Right renal pelvis (tissue), 4 donors: ENCODE measurements at places on chromosomes 11 and 22. TPM values are rescaled to one million over a fixed set of nuclear protein-coding genes. Genes with fewer than 3 reads are reported as not detected.

DNA sequence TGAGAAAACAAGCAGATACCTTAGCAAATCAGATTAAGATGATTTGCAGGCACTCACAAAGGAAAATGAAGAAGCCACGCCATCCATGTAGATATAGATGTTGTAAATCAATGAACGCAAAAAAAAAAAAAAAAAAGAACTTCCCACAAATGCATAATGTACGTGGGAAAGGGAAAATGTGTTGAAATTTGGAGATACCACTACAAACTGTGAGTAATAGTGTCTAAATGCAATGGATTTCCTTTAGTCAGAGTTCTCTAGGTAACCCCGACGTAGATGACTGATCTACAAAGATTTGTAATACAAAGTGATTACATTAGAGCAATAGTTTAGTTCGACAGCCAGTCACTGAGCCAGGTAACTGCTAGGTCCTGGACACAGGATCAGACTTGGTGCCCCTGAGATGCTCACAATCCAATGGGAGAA lies 783 bp upstream of the ANKRD54 start:
- no peak for DNase-seq

DNA sequence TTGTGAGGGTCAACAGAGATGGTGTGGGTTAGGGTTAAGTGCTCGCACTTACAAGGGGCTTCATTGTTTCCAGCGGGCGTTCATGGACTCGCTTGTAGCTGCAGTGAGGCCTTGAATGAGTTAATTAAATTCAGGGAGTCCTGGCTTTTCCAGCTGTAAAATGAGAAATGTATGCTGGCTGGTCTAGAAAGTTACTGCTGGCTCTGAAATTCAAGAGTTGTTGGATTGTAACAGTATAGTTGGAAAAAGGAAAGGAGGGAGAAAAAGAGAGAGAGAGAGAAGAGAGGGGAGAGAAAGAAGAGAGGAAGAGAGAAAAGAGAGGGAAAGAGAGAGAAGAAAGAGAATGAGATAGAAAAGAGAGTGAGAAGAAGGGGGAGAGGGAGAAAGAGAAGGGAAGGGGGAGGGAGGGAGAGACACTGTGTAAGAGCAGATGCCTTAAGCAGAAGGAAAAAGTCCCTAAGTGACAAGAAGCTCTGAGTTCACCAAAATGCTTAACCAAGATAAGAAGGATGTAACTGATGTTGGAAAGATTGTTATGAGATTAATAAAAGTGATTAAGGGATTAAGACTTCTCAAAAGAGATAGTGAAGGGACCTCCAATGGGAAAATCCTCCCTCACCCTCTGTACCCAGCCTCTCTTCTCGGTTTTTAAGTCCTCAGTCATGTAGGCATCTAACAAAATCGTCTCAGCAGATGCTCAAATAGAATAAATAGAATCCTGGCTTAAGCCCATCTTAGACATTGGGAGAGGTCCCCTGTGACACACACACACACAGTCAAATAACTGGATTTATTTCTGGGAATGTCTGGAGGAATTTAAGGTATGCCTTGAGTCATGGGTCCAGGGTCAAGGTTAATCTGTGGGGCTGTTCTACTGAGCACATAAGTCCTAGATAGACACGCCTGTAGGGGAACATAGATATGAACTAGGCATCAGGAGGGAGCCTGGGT lies 477.9 kb downstream of the MIAT start:
- DNase-seq = no peak

DNA sequence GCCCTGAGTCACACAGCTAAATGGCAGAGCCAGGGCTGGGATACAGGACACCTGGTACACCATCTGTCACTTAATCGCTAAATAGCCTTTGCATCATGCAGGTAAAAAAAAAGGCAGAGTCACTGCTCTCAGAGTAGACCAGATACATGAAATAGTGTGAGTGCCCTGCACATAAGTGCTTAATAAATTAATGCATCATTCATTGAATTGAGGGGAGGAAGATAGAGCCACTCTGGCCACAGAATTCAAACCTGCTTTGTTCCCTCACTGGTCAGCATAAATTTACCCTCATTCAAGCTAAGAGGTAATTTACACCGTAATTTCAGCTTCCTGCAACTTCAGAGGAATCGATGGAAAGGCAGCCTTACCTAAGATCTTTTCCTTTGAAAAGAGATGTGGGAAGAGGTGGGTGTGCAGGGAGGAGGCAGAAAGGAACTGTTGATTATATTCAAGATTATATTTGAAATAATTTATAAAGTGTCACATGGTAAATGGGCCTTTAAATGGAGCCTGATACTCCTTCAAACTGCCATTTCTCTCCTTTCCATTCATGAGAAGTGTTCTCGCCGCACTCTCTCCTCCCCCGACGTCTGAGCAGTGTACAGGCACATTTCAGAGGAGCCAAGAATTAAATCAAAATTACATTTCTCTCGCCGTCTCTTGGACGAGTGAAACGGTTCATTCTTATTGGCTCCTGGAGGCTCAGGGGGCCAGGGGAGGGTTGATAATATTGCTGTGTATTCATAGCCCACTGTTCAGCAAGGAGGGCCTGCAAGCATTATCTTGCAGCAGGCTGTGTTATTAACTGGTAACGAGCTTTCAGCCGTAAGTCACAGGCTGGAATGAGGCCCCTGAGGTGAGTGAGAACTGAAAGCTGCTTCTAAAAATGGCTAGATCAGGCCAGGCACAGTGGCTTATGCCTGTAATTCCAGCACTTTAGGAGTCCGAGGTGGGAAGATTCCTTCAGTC lies 52.2 kb upstream of the HMGXB4 start:
- DNase-seq = peak; percentile 18

DNA sequence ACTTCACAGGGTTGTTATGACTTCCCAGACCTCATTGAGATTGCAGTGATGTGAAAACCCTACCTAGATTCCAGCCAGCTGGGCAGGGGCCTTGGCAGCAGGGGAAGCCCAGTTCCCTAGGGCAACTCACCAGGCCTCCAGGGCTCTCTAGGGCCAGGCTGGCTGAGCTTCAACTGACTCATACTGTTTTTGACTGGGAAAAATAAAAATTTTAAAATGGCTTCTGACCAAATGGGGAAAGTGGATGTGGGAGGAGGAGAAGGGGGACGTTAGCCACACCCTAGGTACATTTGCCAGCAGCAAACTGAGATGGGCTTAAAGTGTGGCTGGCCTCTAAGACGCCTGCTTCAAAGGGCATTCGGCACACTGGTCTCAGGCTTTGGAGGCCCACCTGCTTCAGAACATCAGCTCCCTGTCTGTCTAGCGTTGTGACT lies 39.0 kb downstream of the BMAL1 start:
- no peak for DNase-seq

DNA sequence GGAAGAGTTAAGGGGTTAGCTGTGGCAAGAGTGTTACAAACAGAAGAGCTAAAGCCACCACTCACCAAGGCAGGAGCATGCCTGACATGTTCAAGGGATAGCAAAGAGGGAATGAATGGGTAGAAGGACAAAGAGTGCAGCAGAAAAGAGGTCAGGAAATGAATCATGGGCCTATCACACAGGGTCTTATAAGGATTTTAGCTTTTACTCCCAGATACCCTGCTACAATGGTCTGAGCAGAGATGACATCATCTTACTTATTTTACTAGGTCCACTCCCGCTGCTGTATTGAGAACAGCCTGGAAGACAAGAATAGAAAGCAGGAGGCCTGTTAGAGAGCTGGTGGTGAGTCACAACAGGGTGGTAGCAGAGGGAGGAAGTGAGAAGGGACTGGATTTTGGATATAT lies 9.8 kb downstream of the TRAF6 start:
- DNase-seq = no peak

DNA sequence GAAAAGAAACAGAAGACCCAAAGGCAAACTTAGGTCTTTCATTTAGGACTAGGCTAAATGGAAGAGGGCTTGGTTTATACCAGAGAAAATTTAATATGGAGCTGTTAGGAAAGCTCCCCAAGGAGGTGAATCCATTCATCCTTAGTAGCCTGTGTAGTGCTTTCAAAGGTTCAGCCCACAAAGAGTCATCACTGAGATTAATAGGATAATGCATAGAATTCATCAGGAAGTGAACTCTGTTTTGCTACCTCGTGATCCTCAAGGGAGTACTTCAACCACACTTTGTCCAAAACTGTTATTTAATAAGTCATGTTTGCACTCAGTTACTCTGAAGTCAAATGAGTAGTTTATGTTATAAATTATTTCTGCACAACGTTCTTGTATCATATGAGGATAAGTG lies 43.3 kb upstream of the MMP7 start:
- no peak for DNase-seq

SLC5A12 gene
- 40.0 TPM for polyA plus RNA-seq

- no peak for DNase-seq
These were observed 61.5 kb upstream of the EMID1 start for GRCh38 chr22:29143941-29144785.

GRCh38 chr22:41040483-41040882 lies 51.9 kb upstream of the EP300 start:
- DNase-seq = no peak

DNA sequence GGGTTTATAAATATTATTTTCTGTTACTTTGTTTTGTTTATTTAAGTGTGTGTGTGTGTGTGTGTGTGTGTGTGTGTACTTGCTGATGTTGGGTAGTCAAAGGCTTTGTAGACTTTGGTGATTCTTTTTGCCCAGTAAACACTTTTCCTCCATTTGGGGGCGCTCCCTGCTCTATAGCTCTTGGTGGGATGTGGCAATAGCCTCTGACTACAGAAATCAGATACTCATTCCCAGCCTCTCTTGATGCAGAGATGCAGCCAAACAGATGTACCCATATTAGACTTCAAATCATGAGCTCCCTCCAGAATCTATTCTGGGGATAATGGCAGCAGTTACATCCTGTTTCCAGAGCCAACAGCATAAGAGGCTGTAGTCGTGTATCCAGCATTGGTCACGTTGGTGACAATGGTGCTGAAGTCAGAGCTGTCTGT lies 33.4 kb upstream of the APOL5 start:
- DNase-seq = no peak

LIN7C gene
- polyA plus RNA-seq = 19.9 TPM

CASP12 gene
- 0.73 TPM for polyA plus RNA-seq

RAB38 gene
- polyA plus RNA-seq = 25.1 TPM

- DNase-seq = no peak
These were observed 12.4 kb downstream of the PIWIL3 start for GRCh38 chr22:24761888-24762675.

KCNJ5 gene
- 4.8 TPM for polyA plus RNA-seq

OSBPL5 gene
- 19.7 TPM for polyA plus RNA-seq

DNA sequence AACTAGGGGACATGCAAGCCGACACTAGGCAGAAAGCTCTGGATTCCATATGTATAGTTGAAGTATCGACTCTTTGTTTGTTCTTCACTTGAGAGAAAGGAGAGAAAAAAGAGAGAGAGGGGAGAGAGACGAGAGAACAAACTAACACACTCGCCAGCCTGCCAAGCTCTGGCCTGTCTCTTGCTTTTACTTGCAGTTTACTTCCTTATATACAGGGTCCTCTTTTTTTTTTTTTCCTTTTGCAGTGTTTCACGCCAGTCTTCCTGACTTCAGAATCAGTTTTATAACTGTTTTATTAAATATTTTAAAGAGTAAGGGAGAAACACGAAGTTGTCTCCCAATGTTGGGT lies 19.9 kb downstream of the TEAD1 start:
- no peak for DNase-seq

GRCh38 chr11:7974668-7975067 lies 9.4 kb upstream of the NLRP10 start:
- DNase-seq = no peak

GRCh38 chr11:121534131-121535093 lies 81.6 kb upstream of the SORL1-AS1 start:
- DNase-seq = no peak

CCDC188 gene
- 0.61 TPM for polyA plus RNA-seq

DNA sequence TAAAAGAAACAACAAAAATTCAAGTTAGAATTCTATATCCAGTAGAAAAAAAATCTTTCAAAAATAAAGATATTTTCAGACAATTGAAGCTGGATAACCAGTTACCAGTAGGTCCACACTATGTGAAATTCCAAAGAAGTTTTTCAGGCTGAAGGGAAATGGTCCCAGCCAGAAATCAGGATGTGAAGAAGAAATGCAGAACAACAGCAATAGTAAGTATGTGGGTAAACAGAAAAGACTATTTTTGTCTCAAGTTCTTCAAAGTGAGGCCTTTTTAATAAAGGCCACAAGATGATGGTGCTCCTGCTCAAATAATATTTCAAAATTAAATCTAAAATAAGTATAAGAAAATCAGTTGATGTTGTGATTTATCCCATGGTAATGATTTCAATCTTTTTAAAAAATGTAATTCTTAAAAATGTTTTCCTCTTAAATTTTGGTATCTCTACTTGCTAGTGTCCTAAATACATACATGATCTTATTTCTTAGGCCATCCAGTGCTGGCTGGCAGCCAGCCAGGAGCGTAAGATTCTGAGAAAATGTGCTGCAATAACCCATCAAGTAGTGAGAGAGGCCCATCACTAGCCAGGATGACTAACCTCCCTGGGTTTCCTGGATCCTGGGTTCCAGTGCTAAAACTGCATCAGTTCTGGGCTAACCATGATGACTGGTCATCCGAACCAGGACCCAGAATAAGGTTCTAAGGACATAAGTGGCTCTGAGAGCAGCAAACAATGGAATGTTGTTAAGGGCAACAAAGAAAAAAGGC lies 15.6 kb upstream of the UCP3 start:
- no peak for DNase-seq
